ENCODE measurements at places on chromosomes 2 and 18.

- DNase-seq: no peak
These were observed 1.6 kb upstream of the CSRNP3 start for GRCh38 chr2:165467921-165468320.

DNA sequence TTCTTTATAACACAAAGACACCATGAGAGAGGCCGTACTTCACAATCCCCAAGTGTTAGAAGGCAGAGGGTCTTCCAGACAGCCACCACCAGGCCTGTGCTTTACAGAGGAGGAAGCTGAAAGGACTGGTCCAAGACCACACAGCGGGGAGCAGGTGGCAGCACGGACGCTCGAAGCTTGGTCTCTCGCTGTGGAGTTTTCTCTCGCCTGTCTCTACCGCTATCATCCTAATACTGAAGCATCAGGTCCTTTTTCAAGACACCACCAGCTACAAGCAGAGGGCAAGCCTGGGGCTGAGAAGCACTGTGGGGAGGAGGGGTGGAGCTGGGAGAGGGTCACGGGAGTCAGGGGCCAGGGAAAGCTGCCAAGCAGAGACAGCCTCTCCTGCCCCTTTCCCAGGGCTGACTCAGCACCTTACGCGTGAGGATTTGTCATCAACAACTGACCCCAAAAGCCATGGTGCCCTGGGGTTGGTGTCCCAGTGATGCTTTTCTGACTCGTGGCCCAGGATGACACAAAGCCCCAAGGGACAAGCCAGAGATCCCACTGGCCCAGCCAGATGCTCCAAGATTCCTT is 31.9 kb upstream of the FOSL2 start:
- DNase-seq: peak; percentile 51

- DNase-seq: no peak
These were observed 265.3 kb upstream of the STON1 start for GRCh38 chr2:48264627-48265026.

GRCh38 chr2:67600946-67601345 is 203.8 kb downstream of the ETAA1 start:
- no peak for DNase-seq

GRCh38 chr2:38875576-38876367 is at the start of the genes DHX57 and MORN2:
DHX57 (minus strand) TSS chr2:38875934; CDS start chr2:38868405, 7,529 bp downstream.
MORN2 (plus strand) TSS chr2:38875976.
- DNase-seq: peak; percentile 89

- DNase-seq: no peak
These were observed 94.8 kb upstream of the B3GNT7 start for GRCh38 chr2:231300722-231301076.

GRCh38 chr18:79545736-79546171 is 133.8 kb upstream of the CTDP1 start:
- no peak for DNase-seq

DNA sequence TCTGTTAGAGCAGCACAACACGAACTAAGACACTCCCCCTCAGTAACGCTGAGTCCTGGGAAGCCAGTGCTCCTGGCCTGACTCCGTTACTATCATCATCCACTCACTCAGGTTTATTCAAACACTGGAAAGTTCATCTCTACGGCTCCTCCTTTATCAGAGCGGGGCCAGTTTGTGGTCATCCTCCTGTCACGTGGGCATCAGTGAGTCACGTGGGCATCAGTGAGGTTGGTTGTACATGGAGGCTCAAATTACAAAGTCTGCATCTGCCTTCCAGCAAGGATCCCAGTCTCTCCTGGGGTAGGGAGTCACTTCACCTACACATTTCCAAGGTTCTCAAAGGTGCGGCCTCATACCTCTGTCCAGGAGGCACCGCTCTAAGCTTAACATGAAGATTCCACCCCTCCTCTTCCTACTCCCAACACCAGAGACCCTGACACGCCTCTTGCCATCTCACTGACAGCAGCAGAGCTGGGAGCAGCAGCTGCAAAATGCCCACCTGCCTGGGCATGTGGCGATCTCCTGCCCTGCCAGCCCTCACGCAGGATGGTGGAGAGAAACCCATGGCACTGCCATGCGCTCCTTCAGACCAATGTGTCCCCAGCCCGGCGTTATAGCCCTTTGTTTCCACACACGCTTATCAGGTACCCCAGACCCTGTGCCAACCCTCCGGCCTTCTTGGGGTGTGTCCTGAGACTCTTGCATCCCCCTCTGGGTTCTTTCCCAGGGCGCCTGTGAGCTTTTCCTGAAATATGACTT is 99.2 kb upstream of the PTPRM start:
- no peak for DNase-seq

- DNase-seq: no peak
These were observed 119.7 kb downstream of the TACR1 start for GRCh38 chr2:75079575-75079974.

- DNase-seq: peak; percentile 16
These were observed 135.3 kb downstream of the TMEM163 start for GRCh38 chr2:134583462-134583861.

DNA sequence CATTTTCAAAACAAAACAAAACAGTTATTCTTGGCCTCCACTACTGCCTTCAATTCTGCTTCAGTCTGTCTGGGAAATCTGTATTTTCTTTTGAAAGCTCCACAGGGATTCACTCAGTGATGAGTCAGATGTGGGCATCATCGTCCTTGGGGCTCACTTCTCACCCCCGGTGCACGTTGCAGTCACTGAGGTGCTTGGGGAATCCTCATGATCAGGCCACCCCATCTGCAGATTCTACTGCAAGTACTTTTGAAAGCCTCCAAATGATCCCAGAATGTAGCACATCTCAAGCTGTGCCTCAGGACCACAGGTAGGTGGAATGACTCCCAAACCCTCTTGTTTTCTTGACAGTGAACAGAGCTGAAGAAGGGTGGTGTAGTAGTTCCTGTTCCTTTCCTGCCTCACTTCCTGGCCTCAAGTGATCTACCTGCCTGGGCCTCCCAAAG is 34.3 kb downstream of the LPIN2 start:
- peak; percentile 72 for DNase-seq

GRCh38 chr2:223563462-223563861 is 38.7 kb downstream of the SCG2 start:
- DNase-seq: no peak

DNA sequence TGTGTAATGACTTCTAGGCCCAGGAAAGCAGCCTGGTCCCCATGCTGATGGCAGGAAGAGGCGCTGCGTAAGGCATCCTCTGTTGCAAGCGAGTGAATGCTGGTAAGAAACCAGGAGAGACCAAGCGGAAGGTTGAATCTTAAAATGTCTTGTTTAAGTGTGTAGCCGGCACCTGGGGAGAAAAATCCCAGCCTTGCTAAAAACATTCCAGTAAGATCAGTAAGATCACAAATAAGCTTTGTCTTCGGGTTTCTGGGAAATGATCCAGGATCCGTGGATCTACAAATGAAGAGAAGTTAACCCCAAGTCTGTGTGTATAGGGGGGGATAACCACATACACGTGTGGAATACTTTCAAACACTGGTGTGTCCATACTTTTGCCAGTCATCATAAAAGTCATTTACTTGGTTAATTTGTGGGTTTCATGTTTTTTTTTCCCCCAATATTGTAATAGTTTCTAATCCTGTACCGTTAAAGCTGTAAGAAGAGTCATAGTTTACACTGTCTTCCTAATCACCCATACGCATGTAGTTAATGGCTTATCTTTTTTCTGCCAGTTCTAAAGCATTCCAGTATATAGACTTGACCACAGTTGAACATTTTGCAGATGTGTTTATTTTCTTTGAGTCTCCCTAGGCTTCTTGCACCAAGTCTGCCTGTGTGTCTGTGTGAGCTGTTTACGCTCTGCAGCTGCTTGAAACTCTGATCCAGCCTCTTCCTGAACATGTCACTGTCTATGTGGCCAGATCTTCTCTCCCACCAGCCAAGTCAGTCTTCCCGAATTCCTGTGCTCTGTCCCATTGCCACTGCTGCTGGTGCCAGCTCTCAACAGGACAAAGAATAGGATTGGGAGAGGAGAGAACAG is 135.9 kb upstream of the ARL4C start:
- DNase-seq: no peak

GRCh38 chr18:59357928-59358327 is 1.1 kb downstream of the LMAN1 start:
- peak; percentile 17 for DNase-seq

DNA sequence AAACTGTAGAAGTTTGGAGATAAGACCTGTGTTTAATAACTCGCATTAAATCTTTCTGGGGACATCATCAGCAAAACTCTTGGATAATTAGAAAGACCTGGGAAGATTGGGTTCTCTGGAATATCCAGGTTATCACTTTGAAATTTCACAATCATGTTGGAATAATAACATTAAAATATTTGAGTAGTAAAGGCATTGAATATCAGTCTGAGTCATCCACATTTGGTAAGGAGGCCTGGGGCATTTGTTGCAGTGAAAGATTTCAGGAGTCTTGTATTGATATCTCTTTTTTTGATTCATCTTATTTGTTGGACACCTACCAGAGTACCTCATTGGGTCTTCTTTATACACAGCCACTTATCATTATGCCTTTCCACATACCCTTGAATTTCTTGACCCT is 95.9 kb downstream of the EPB41L5 start:
- no peak for DNase-seq

GRCh38 chr18:61823595-61823994 is 69.2 kb downstream of the RNF152 start:
- DNase-seq: no peak

GRCh38 chr2:137947032-137947727 is 17.1 kb upstream of the HNMT start:
- DNase-seq: no peak

DNA sequence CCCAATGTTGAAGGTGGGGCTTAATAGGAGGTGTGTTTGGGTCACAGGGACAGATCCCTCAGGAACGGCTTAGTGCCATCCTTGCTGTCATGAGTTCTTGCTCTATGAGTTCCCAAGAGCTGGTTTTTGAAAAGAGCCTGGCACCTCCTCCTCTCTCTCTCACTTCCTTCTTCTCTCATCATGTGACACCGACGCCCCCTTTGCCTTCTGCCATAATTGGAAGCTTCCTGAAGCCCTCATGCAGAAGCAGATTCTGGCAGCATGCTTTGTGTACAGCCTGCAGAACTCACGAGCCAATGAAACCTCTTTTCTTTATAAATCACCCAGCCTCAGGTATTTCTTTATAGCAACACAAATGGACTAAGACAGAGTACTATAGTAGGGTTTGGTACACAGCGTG is 100.4 kb upstream of the SH3BP4 start:
- no peak for DNase-seq

- DNase-seq: no peak
These were observed 3.9 kb upstream of the C2orf69 start for GRCh38 chr2:199907008-199907714.

DNA sequence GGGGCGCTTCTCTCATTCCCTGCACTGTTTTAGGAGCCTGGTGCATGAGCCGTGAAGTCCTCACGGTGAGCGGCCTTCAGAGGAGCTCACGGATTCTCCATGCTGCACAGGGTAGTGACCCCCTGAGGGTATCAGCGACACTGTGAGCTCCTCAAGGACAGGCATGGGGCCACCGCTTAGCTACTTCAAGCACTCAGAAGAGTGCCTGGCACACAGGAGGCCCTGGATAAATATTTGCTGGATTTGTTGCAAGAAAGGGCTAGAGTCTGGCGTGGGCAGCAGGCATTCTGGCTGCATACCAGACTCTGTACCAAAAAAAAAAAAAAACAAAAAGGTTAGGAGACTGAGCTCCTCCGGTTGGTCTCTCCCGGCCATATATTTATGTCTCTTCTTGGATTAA is 5.7 kb upstream of the MBP start:
- no peak for DNase-seq

DNA sequence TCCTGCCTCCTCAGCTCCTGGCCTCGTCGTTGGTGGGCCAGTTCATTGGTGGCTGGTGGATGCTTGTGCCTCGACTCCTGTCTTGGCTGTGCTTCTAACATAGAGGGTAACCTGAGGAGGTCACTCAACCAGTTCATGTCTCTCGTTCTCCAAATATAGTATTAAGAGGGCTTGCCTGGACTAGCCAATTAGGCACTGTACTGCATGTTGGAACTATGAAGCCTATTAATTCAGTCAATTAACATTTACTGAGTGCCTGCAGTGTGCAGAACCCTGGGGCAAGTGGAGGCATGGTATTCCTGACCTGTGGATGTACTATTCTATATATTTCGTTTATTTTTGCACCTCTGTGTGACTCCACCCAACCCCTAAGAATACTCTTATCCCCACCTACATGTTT is 89.9 kb upstream of the PELI1 start:
- DNase-seq: no peak

GRCh38 chr2:114025030-114025429 is 135.1 kb downstream of the ACTR3 start:
- DNase-seq: no peak

DNA sequence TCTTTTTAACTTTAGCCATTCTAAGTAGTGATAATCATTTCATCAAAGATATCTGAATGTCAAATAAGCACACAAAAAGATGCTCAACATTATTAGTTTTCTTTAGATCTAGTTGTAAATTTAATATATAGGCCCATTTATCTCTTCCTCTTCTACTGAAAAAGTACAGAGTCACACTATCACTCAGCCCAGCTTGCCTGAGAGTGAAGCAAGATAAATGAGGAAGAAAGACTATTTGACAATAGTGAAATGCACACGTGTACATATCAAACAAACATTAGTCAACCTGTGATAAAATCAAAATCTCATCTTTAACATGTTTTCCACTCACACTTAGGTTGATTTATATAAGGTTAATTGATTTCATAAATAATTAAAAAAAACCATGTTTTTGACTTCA is 83.5 kb upstream of the CCDC195 start:
- DNase-seq: no peak

GRCh38 chr2:225083276-225083675 is 41.0 kb upstream of the DOCK10 start:
- no peak for DNase-seq

- peak; percentile 37 for DNase-seq
These were observed 41.6 kb upstream of the ACYP2 start for GRCh38 chr2:54073796-54074195.

DNA sequence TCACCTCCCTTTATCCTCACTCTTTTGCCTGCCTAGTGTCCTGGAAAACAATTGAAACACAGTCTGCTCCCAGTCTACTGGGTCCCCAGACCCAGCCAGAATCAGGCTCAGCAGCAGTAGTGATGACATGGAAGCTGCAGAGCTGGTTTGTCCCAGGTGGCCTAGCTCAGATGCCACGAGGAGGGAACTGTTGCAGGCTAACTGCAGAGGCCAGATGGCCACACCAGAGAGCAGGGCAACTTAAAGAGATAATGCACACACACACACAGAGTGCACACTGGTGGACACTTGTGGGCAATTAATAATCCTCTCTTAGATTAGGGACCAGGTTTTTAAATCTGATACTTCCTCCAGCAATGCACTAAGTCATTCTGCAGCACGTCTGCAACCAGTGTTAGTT is 42.4 kb downstream of the GYPC start:
- DNase-seq: no peak

DNA sequence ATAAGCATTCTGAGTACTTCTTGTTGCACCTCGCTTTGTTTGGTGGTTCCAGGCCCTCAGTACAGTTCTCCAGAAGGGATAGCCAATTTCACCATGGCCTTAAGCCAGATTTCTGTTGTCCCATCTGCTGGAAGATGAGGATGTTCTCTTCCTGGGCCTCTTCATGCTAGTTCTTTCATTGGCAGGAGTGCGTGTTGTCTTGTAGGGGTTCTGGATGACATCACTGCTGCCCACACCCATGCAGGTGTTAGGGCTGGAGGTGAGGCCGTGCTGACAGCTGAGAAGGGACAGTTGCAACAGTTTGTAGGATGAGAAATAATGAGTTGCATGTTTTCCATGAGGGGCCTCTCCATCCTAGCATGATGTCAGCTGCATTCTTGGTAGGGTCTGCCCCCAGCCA is 142.9 kb downstream of the LDLRAD4 start:
- no peak for DNase-seq

GRCh38 chr2:196130039-196130825 is 41.1 kb downstream of the STK17B start:
- DNase-seq: no peak

GRCh38 chr18:70387027-70387426 is 98.2 kb downstream of the SOCS6 start:
- DNase-seq: no peak

GRCh38 chr18:29161429-29161828 is 984.5 kb upstream of the CDH2 start:
- DNase-seq: no peak
